NCI-H1417 treated with DMSO at 0.1 percent for 48 hours (cell line): ENCODE measurements at places on chromosomes 12 and 14.

DNA sequence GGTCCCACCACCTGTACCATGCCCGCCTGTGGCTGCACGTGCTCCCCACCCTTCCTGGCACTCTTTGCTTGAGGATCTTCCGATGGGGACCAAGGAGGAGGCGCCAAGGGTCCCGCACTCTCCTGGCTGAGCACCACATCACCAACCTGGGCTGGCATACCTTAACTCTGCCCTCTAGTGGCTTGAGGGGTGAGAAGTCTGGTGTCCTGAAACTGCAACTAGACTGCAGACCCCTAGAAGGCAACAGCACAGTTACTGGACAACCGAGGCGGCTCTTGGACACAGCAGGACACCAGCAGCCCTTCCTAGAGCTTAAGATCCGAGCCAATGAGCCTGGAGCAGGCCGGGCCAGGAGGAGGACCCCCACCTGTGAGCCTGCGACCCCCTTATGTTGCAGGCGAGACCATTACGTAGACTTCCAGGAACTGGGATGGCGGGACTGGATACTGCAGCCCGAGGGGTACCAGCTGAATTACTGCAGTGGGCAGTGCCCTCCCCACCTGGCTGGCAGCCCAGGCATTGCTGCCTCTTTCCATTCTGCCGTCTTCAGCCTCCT lies 1.1 kb downstream of the INHBE start:
- DNase-seq, result no peak

DNA sequence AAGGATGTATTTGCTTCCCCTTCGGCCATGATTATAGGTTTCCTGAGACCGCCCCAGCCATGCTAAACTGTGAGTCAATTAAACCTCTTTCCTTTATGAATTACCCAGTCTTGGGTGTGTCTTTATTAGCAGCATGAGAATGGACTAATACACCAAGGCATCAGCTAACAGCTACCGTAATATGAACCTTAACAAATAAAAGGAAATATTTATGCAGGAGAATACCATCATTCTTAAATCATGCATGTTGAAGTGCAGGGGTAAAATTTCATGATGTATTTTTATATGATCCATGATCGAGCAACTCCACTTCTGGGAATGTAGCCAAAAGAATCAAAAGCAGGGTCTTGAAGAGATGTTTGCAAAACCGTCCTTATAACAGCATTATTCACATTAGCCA lies 379.0 kb downstream of the NPAS3 start:
- no peak for DNase-seq

DNA sequence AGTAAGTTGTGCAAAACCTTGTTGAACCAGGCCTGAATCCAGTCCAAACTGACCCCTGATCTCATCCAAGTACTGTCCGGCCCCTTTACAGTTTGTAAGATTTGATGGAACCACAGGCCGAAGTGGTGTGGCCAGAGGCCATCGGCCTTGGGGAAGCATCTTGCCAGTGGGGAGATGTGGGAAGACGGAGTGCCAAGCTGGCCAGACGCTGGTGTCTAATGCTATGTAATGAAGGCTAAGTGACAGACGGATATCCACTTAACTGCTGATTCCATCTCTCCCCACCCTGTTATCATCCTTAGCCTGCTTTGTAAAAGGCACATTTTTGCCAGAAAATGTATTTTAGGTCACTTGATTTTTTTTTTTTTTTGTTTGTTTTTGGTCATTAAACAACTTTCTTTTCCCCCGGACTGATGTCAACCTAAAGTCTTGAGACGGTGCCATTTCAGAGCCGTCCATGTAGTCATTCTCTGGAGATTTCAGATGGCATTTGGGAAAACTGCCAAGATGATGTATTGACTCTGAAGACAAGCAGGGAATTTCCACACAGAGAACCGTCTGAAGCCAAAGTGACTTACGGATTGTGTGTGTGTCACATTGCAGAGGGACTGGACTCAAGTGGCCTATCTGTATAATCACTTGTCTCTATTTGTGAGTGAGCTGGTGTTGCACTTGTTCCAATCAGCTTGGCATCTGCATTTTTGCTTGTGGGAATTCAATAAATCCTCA lies 86.5 kb upstream of the MANSC4 start:
- no peak for DNase-seq

DNA sequence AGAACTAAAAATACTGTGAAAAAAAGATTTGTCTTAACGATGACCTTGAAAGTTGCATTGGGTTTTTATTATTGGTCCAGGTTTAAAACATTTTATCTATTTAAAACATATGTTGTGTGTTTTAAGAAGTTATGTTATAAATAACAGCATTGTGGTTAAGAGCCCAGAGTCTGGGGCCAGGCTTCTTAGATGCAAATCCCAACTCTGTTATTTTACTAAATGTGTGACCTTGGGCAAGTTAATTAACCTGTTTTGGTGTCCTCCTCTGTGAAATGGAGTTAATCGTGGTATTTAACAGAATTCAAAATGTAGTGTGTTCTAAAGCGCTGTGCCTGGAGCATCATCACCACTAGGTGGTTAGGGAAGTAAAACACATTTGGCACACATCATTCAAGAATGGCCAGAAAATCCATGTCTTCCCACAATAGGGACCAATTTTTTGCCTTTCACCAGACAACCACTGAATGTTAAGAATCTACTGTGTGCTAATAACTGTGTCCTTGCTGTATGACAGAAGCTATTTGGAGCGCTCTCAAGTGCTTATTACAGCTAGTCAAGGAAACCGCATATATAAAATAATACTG lies 133.3 kb downstream of the MON2 start:
- DNase-seq, result no peak
